ENCODE measurements at places on chromosomes 7 and 10.

DNA sequence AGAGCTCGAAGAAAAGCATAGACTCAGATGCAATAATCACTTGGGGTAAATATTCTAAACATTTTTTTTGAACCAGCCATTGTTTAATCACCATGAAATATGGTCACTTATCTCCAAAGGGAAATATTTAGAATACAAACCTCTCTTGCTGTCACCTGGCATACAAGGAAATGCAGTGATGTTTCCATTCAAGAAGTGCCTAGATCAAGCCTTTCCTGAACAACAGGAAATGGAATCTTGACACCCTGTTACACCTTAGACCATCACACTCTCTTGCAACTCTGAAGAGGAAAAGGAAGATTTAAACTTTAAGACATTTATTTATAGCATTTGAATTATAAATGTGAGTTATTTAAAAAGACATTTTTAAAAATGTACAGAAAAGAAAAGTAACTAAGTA lies 263.0 kb upstream of the BMPER start:
- no peak for DNase-seq

- DNase-seq, result no peak
These were observed 17.2 kb upstream of the CALN1 start for GRCh38 chr7:72429316-72429715.

GRCh38 chr7:25259487-25260243 lies 31.4 kb upstream of the NPVF start:
- DNase-seq, result peak; percentile 12

DNA sequence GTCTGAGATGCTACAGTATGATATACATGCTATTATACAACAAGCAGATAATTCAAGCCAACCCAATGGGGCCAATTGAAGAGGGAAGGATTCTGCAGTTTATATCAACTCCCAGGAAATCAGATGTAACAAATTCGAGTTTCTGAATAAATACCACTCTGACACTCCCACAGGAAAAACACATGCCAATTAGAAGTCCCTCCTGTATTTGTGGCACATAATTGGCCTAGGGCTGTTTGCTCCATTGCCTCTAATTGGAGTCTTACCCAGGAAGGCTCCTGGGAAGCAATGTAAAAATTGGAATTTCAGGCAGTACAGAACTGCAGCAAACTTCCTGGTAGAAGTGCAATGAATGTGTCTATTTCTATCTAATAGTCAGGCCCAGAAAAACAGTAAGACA lies 4.7 kb downstream of the PPA1 start:
- DNase-seq, result no peak

GRCh38 chr10:65377687-65378086 lies 1548.1 kb upstream of the LRRTM3 start:
- no peak for DNase-seq

DNA sequence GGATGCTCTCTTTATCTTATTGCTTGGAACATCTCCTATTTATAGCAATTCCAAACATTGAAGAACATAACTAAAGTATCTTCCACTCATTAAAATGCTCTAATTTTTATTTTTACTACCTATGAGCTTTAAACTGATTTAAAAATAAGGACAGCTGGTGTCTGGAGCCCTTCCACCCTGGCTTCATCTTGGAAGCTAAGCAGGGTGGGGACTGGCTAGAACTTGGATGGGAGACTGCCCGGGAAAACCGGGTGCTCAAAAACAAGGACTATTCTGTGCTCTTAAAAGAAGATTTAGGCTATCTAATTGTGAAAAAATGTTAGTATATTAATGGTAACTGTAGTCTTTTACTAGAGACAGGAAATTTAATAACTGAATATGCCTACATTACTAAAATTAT lies 69.2 kb downstream of the ARMC3 start:
- no peak for DNase-seq

GRCh38 chr7:94394437-94395140 lies at the start of gene COL1A2:
TSS of gene COL1A2 (plus strand) at chr7:94394895. CDS start at chr7:94395032, 137 bp downstream.
- DNase-seq, result no peak

GRCh38 chr7:18444826-18445225 lies 50.7 kb upstream of the HDAC9 start:
- no peak for DNase-seq

GRCh38 chr7:55254242-55254595 lies 110.9 kb upstream of the LANCL2 start:
- DNase-seq, result no peak

DNA sequence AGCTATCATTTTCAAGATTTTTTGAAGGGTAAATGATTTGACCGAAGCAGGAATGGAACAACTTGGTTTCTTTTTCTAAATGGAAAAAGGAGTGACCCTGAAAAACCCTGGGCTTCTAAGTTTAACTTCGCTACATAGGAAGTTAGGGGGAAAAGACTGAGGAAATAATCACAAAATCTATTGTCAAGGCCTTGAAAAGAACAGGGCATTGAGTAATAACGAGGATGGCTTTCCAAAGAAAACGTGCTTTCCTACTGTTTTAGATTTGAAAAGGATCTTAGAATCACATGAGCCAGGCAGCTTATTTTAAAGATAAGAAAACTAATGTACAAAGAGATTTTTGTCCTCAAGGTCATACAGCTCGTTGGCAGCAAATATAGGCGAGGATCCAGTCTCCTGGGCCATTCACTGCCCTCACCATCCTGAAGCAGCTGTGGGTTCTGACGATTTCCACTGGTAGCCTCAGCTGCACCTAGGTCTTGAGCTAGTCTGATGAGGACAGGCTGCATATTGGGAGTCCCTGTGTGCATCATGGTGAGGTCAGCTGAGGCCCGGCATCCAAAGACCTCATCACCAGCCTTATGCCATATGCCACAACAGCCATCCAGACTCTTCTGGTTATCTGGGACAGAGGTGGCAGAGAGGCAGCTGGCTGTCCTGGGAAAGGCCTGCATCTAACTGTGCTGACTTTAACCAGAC lies 384.7 kb upstream of the NRP1 start:
- DNase-seq, result no peak

DNA sequence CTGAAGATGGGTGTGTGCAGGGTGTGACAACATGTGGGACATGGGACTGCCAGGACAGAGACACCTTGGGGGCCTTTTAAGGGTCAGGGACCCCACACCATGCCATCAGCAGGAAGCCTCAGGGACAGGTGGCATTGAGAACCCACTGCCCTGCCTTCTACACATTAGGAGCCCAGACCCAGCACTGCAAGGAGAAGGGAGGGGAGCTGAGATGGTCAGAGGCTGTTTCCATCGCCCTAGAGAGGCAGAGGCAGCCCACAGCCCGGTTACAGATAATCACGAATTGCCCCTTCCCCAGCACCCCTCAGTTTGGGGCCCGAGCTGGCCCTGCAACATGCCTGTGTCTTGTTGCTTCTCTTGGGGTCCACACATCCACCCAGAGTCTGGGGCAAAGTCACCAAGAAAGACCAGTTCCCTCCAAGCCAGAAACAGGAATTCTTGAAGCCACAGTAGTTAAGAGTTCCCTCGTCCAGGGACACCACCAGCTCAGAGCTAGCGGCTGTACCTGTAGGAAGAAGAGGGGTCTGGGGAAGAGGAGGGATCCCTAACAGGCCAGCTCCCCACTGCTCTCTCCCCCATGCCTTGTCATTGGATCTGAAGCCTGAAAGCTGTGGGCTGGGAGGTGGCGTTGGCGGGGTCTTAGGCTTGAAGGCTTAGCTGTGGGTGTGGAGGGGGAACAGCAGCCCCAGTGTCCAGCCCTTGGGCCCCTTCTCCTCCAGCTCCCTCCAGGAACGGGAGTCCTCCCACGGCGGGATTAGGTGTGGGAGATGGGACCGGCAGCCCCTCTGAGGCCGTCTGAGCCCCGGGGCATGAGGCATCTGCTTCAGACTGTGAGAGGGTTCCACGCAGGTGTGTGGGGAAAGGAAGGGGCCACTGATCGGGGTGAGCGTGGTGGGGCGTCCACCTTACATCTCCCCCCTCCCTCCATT lies 44.8 kb upstream of the ELFN1 start:
- DNase-seq, result no peak

GRCh38 chr10:117353684-117354083 lies 21.6 kb downstream of the PDZD8 start:
- DNase-seq, result no peak

DNA sequence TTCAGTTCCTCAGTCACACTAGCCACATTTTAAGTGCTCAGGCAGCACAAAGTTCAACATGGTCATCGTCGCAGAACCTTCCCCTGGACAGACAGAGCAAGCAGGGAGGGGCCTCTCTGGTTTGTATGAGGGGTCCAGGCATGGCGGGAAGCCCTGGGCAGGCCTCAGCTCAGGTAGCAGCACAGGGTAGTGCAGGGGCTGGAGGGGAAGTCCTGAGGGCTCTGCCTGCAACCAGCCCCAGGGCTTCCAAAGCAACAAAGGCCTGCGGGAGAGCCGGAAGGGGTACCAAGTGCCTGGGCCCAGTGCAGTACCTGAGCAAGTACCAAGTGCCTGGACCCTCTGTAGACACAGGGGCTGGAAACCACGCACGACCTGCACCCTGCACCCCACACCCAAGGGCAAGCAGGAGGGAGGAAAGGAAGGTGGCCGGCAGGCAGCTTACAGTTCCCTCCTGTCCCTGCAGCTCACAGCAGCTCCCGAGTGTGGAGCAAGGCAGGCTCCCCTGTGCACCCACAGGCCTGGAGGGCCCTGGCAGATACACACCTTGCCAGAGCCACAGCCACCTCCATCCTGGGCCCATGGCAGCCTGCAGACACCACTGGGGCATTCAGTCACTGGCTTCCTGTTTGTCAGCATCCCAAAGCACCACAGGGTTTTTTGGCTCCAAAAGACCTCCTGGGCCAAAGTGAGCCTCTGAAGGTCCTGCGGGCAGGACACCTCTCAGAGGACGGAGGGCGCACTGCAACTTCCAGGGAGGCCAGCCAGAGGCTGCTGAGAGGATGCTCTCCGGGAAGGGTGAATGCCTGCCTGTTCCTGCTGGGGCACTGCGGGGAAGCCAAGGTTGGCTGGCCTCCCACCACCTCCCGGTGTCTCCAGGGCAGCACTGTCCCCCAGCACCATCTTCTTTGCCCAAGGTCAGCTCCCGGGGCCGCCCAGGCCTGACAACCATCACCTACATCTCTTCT lies 6.5 kb upstream of the RET start:
- no peak for DNase-seq

DNA sequence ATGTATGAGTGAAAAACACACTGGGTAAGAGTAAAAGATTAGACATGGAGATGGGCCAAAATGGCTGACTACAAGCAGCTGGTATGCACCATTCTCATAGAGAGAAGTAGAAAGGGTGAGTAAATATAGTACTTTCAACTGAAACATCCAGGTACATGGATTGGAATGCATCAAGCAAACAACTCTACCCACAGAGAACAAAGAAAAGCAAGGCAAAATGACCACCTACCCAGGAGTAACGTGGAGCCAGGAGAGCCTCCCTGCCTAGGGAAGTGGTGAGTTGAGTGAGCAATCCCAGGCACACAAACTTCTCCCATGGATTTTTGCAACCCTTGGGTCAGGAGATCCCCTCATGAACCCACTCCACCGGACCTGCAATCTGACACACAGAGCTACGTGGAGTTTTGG lies 212.8 kb downstream of the PTN start:
- DNase-seq, result no peak

- DNase-seq, result no peak
These were observed 57.3 kb downstream of the INPP5F start for GRCh38 chr10:119782981-119783664.

DNA sequence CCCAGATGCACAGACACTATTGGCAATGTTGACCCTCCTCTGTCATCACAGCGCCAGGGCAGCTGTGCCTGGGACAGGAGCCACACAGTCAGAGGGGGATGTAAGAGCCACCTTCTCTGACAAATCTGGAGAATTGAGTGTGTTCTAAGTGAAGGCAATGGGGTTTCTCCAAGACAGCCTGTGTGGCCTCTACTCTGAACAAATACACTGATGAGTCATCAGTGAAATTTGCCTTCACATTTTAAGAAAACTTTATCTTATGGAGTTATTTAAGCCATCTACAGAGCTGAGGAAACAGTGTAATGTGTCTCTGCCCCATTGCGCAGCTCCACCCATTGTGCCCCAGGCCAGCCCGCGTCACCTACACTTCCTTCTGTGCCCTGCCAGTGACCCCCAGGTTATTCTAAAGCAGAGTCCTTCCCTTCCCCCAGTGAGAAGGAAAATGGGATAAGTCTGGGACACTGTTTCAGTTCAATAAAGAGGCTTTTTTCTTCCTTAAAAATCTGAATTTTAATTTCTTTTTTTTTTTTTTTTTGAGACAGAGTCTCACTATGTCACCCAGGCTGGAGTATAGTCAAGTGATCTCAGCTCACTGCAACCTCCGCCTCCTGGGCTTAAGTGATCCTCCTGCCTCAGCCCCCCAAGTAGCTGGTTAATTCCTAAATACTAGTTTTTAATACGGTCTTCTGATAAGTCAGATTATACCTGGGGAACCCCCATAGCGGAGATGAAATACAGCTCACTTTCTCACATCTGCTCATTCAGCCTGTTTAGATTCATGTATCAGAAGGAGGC lies 21.8 kb downstream of the AKR1E2 start:
- DNase-seq, result no peak

GRCh38 chr10:493391-494148 lies 195.9 kb downstream of the DIP2C start:
- DNase-seq, result no peak

DNA sequence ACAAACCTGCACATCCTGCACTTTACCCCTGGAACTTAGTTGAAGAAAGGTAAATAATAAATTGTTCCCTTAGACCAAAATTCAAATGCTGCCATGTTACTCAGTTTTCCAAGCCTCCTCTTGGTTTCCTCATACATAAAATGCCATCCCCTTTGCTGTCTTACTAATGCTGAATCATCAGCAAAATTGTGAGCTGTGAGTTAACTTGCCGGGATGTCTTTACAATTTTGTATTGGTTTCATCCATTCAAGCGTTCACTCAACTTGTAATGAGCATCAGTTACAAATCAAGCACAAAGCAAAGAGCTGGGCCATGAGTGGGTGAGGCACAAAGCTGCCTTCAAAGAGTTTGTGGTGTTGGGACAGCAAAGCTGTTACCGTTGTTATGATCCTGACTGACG lies 395.8 kb upstream of the ZMIZ1 start:
- no peak for DNase-seq

DNA sequence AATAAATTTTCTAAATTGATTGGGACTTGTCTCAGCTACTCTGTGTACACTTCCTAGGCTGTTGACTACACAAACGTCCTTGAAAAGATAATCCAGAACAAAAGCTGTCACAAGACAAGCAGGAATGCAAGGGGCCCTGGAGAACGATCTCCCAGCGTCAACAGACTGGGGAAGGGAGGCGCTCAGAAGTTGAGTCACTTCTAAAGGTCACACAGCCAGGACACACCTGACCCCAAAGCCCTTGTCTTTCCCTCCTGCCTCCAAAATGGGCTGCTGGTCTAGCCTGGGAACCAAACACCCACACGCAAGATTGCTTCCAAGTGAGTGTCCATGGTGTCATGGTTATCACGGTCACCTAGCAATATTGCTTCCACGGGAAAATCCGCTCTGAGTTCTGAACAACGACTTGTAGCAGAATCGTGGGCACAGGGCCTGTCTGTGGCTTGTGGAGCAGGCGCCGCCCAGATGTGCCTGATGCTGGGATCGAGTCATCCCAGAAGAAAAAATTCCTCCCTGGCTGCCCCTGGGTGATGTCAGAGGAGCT lies 49.8 kb downstream of the SPOCK2 start:
- DNase-seq, result no peak
